ENCODE measurements at places on chromosomes 16 and 17.

DNA sequence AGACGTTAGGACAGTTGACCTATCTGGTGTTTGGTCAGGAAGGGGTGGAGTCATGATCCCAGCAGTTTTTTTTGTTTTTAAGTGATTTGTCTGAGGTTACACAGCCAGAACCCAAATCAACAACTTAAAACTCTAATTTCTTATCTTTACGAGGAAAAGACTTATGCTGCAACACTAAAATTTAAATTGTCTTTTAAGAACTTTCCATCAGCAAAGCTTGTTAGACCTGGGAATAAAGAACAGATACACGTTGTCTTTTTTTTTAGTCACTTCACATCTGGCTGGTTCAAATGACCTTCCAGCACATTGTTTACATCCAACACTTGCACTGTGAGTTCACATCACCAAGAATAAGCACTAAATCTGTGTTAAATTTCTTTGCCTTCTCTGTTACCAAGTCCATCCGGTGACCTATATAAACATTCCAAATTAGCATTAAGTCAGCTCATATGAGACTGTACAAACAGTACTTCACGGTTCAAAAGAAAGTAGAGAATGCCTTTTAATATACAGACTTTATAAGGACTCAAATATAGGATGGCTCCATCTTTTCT lies 115.0 kb downstream of the HS3ST2 start:
- no peak for DNase-seq

- DNase-seq, result no peak
Observed at GRCh38 chr16:52957199-52957598, 95.5 kb downstream of the CHD9NB start.

GRCh38 chr17:2692781-2693135 lies 18.8 kb downstream of the CLUH start:
- no peak for DNase-seq

DNA sequence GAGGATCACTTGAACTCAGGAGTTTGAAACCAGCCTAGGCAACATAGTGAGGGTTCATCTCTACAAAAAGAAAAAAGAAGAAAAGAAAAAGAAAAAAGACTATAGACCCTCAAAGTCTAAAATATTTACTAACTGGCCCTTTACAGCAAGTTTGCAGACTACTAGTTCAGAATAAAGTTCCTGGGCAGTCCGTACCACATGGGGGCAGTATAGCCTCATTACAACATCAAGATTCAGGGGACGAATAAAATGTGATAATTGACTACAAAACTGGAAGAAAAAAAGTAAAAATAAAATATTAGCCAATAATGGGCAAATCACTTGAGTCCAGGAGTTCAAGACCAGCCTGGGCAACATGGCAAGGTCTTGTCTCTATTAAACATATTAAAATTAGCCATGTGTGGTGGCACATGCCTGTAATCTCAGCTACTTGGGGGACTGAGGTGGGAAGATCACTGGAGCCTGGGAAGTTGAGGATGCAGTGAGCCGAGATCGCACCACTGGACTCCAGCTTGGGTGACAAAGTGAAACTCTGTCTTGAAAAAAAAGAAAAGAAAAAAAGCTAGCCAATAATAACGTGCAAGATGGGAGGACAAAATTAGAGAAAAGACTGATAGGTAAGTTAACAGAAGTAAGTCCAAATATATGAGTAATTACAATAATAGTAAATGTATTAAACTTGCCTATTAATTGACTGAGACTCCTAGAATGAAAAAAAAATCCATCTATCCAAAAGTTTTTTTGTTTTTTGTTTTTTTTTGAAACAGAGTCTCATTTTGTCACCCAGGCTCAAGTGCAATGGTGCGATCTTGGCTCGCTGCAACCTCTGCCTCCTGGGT lies 129.4 kb upstream of the SEC14L1 start:
- DNase-seq, result peak; percentile 15

GRCh38 chr17:29698837-29699236 lies 76.1 kb upstream of the CORO6 start:
- no peak for DNase-seq

DNA sequence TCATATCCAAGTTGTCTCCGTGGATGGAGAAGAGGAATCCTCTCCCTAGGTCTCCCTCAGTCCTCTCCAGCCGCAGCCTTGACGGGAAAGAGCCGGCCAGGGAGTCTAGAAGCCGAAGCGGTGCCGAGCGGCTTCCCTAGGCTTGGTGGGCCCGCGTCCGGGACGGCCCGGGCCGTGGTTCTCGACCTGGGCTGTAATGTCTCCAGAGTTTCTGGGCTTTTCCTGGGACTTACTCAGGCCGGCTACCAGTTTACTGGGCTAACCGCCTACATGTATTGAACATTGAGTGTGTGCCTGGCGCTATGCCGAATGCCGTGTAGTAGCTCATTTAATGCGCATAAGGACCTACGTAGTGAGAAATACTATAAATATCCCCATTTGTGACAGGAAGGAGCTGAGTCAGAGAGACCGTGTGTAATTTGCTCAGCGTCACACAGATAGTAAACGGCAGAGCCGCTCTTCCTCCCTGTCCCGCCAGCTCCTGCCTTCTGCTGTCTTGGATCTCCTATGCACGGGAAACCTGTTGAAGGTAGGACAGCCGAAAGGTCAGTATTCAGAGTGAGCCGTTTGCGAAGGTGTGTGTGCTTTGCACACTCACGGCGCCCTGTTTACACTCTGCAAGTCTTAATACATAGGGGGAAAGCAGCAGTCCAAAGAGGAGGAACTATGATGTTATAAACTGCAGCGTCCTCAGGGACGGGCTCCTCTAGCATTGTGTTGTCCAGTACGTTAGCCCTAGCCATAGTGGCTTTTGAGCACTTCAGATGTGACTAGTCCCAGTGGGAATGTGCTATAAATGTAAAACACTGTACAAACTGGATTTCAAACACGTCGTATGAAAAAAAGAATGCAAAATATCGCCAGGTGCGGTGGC lies 723 bp upstream of the SPAG5 start:
- peak; percentile 52 for DNase-seq

DNA sequence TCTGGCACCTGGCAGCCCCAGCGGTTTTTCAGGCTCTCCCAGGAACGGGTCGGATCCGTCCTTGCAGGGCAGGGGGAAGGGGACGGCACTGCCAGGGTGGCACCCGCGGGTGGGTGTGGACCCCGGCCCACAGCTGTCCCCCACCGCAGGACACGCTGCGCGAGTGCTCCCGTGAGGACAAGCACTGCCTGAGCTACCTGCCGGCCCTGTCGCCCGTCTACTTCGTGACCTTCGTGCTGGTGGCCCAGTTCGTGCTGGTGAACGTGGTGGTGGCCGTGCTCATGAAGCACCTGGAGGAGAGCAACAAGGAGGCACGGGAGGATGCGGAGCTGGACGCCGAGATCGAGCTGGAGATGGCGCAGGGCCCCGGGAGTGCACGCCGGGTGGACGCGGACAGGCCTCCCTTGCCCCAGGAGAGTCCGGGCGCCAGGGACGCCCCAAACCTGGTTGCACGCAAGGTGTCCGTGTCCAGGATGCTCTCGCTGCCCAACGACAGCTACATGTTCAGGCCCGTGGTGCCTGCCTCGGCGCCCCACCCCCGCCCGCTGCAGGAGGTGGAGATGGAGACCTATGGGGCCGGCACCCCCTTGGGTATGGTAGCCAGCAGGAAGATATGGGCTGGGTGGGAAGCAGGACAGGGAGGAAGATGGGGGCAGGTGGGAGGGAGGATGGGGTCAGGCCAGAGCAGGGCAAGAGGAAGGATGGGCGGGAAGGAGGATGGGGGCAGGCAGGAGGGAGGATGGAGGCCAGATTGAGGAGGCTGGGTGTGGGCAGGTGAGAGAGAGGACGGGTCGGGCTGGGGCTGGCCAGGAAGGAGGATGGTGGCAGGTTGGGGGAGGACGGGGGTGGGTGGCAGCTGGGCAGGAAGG lies 6.8 kb downstream of the TPSG1 start:
- no peak for DNase-seq

DNA sequence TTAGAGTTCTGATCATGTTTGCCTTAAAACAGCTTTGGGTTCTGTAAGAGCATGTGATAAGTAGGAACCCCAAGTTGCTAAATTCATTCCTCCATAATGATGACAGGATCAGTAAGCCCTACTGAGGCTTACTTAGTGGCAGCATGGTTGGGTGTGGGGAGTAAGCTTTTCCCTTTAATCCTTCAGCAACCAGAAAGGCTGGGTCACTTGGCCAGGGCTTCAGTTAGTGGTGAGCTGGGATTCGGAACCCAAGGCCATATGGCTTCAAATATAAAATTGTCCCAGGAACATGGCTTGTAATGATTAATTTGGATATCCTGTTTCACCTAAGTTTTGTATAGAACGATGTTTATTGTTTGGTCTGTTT lies 850 bp downstream of the GINS3 start:
- DNase-seq, result no peak

DNA sequence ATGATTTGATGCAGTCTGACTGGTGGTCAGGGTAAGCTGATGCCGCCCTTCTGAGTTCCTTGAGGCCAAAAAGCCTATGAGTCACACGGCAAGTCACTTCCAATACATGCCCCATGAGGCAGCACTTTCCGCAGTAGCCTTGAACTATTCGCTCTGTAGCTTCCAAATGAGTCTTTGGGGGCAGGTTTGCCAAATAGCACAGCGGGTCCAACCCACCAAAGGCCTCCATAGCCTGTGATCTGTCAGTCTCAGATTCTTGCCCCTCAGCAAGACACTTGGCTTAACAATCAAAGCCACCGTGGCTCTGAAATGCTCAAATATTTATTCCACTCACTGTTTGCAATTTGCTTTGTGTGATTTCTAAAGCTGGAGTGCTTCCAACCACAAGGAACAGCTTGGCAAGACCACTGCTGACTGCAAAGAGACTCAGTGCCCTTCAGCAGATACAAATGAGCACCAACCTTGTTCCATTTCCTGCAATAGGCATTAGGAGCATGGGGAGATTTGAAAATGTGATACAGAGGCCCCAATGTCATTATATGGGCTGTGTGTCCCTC lies 45.4 kb downstream of the CLEC19A start:
- no peak for DNase-seq

GRCh38 chr16:4328782-4329775 lies 13.2 kb downstream of the GLIS2 start:
- no peak for DNase-seq

DNA sequence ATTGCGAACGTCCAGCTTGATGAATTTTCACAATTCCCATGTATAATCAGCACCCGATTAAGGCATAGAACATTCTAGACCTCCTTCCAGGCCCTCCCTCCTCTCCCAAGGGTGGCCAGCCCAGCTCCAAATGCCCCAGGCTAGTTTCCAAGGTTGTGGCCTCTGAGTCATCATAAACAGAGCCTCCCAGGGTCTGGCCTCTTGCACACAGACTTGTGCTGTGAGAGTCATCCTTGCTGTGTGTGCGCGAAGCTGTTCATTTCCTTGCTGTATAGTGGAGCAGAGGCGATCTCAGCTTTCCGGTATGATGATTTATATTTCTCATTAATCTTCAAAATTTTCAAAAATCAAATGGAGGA lies 20.5 kb upstream of the JPH3 start:
- no peak for DNase-seq

- no peak for DNase-seq
Observed at GRCh38 chr17:48439875-48440505, 10.0 kb upstream of the SKAP1 start.

DNA sequence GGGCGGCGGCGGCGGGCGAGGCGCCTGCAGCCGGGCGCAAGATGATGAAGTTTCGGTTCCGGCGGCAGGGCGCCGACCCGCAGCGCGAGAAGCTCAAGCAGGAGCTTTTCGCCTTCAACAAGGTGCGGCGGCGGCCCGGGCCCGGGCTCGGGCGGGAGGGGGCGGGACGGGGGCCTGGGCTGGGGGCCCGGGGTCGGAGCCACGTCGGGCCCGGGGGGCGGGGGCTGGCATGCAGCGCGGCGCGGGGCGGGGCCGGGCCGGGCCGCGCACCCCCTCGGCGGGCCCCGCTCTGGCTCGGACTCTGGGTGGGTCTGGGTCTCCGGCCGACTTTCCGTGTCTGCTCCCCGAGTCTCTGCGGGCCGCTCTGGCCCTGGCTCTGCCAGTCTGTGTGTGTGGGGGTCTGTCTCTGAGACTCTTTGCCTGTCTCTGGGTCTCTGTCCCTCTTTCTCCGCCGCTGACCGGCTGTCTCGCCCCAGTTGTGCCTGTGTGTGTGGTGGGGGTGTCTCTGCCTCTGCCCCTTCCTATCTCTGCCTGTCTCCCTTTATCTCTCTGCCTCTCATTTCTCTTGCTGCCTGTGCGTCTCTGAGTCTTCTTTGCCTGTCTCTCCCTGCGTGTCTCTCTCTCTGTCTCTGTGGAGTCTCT lies 328 bp downstream of the LLGL1 start:
- no peak for DNase-seq

DNA sequence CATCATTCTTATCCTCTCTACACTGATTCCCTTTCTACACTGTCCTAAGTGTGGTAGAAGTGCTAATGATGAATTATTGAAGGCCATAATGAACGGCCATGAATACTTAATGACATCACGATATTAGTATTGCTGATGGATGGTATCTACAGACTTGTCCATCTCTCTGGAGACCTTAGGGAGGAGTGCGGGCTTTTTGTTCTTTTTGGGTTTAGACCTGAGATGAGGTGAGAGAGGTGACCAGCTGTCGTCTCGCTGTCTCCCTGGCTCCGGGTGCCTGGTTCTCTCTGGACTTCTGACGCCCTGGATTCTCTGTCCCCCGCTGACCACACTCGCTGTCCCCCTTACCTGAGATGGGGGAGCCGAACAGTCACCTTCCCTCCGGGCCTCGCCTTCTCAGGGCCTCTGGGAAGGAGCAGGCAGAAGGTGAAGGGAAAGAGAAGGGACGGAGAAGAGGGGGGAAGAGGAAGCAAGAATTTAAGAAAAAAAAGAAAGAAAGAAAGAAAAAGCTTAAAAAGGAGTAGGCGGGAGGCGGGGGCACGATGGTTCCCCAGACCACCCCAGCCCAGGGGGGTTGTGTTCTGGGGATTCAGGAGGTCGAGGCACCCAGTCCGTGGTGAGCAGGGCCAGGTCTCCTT lies 17.1 kb downstream of the SGCA start:
- DNase-seq, result no peak

- DNase-seq, result peak; percentile 43
Observed at GRCh38 chr17:82497483-82498405, 21.8 kb upstream of the FOXK2 start.

DNA sequence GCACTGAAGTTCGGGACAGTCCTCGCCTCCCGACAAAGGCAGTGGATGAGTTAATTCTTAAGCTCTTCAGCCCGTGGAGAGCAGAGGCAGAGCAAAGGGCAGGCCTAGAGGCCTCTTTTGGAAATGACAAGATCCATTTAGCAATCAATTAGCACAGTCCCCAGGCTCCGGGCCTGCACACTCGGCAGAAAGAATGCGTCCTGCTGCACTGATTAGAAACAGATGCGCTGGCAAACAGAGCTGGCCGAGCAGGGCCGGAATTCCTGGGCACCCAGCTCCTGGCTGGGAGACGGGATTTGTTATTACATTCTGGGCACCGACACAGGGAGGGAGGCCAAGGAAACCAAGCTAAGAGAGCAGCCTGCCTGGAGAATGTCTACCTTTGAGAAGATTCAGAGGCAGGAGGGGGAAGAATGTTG lies 162.9 kb downstream of the COPRS start:
- no peak for DNase-seq
